ENCODE measurements at places on chromosomes 3 and 15.

GRCh38 chr3:101248736-101249135, 71.6 kb downstream of the IMPG2 start:
- no peak for DNase-seq

- peak; percentile 11 for DNase-seq
Measured at GRCh38 chr3:53350652-53351051, 3.3 kb upstream of the DCP1A start.

- no peak for DNase-seq
Measured at GRCh38 chr15:30650012-30650929, 24.3 kb downstream of the ARHGAP11B start.

DNA sequence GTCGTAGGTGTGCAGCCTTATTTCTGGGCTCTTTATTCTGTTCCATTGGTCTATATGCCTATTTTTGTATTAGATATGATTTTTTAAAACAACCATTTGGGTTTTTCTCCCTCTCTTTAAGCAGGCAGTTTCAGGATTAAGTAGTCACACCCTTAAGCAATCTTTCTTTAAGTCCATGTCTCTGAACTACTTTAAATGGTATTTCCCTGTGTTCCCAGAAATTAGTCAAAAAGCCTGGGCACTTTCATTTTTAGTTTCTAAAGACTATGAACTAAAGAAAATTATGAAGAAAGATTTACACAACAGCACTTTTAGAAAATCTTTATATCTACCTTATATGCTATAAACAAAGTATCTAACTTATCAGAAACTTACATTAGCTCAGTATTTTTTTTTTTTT, 110.3 kb downstream of the FAIM start:
- DNase-seq = no peak

- DNase-seq = no peak
Measured at GRCh38 chr15:78715930-78716329, 74.9 kb upstream of the CHRNB4 start.

GRCh38 chr3:36906504-36907149, 38.2 kb downstream of the TRANK1 start:
- DNase-seq = peak; percentile 45
